ENCODE measurements at places on chromosomes 2 and 18.
A peak's percentile ranks its signal among the peaks of the same experiment; 100 is the strongest.

DNA sequence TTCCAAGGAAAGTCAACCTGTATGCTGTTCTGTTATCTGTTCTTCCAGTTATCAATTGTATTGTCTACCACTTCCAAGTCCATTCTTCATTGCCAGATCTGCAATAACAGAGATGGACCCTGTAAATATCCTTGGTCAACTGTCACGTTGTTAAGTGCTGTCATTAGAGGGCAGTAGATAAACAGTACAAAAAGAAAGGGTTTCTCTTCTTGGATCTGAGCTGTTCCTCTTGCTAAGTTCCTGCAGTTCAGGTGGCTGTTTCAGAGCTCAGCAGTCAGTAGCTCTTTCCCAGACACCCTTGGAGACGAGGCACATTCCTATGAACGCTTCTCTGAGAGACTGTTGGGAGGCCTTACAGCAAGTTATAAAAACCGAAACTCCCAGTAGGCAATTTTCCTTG lies 957.1 kb upstream of the CHAC2 start:
- H3K36me3 ChIP-seq = no peaks in the 10 kb centered on the region
- no peak overlapping the region for H3K4me3 ChIP-seq
- no peak overlapping the region for H3K27ac ChIP-seq
- no peak for DNase-seq
- H3K27me3 ChIP-seq = no peaks in the 10 kb centered on the region

DNA sequence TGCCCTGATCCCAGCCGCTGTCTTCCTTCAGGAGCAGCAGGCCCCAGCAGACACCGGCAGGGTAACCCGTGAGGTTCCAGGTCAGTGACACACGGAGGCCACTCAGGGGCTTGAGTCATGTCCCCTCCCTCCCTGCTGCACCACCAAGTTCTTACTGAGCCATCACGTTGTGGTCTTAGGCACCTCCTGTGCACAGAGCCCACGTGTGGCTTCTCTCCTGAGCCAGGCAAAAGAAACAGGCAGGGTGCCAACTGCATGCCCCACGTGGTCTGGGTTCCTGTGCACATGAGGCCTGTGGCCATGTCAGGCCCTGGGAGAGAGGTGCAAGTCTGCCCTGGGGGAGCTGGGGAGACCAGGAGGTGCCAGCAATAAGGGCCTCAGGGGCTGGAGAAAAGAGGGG lies 264.8 kb downstream of the KLHL29 start:
- DNase-seq = no peak
- H3K27ac ChIP-seq = no peak overlapping the region

- no peaks in the 10 kb centered on the region for H3K4me1 ChIP-seq
- DNase-seq = no peak
- H3K36me3 ChIP-seq = peaks cover 46% of the 10 kb centered on the region
- no peak overlapping the region for H3K4me3 ChIP-seq
- no peak overlapping the region for H3K27ac ChIP-seq
These were observed 41.3 kb downstream of the CFAP36 start for GRCh38 chr2:55560855-55561254.

GRCh38 chr2:121611730-121612705 lies 37.2 kb downstream of the CLASP1 start:
- H3K36me3 ChIP-seq = no peaks in the 10 kb centered on the region
- no peak overlapping the region for H3K4me3 ChIP-seq
- H3K27ac ChIP-seq = no peak overlapping the region
- no peaks in the 10 kb centered on the region for H3K27me3 ChIP-seq
- peaks cover 16% of the 10 kb centered on the region for H3K4me1 ChIP-seq

- peaks cover 6% of the 10 kb centered on the region for H3K27me3 ChIP-seq
- H3K4me3 ChIP-seq = no peak overlapping the region
- H3K36me3 ChIP-seq = no peaks in the 10 kb centered on the region
- DNase-seq = no peak
- H3K4me1 ChIP-seq = no peaks in the 10 kb centered on the region
These were observed 204.0 kb downstream of the ZNF521 start for GRCh38 chr18:25147877-25148488.

- peaks cover 12% of the 10 kb centered on the region for H3K36me3 ChIP-seq
- no peak overlapping the region for H3K4me3 ChIP-seq
- peak overlapping the region; percentile 49 for H3K27ac ChIP-seq
- H3K27me3 ChIP-seq = no peaks in the 10 kb centered on the region
- H3K4me1 ChIP-seq = no peaks in the 10 kb centered on the region
- DNase-seq = no peak
These were observed 102.7 kb downstream of the MYO1B start for GRCh38 chr2:191347881-191348280.

- H3K4me3 ChIP-seq = no peak overlapping the region
- H3K36me3 ChIP-seq = no peaks in the 10 kb centered on the region
- H3K4me1 ChIP-seq = no peaks in the 10 kb centered on the region
- H3K27me3 ChIP-seq = no peaks in the 10 kb centered on the region
- no peak for DNase-seq
These were observed 44.8 kb upstream of the MAP3K20 start for GRCh38 chr2:173030561-173031490.

GRCh38 chr18:59566533-59566971 lies 130.7 kb downstream of the CCBE1 start:
- no peaks in the 10 kb centered on the region for H3K27me3 ChIP-seq
- DNase-seq = no peak
- H3K36me3 ChIP-seq = no peaks in the 10 kb centered on the region
- peaks cover 13% of the 10 kb centered on the region for H3K4me1 ChIP-seq

DNA sequence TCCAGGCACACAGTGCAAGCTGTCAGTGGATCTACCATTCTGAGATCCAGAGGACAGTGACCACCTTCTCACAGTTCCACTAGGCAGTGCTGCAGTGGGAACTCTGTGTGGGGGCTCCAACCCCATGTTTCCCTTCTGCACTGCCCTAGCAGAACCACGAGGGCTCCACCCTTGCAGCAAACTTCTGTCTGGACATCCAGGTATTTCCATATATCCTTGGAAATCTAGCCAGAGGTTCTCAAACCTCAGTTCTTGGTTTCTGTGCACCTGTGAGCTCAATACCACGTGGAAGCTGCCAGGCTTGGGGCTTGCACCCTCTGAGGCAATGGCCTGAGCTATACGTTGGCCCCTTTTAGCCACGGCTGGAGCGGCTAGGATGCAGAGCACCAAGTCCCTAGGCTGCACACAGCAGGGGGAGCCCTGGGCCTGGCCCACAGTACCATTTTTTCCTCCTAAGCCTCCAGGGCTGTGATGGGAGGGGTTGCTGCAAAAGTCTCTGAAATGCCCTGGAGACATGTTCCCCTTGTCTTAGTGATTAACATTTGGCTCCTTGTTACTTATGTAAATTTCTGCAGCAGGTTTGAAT lies 77.5 kb downstream of the MAP4K3 start:
- no peak overlapping the region for H3K27ac ChIP-seq
- H3K4me3 ChIP-seq = no peak overlapping the region
- DNase-seq = no peak
- no peaks in the 10 kb centered on the region for H3K4me1 ChIP-seq

GRCh38 chr18:59049721-59050660 lies 89.7 kb upstream of the SEC11C start:
- peaks cover 4% of the 10 kb centered on the region for H3K27me3 ChIP-seq
- peaks cover 25% of the 10 kb centered on the region for H3K4me1 ChIP-seq
- no peak for DNase-seq
- H3K36me3 ChIP-seq = no peaks in the 10 kb centered on the region

- no peak overlapping the region for H3K27ac ChIP-seq
- no peak overlapping the region for H3K4me3 ChIP-seq
- no peaks in the 10 kb centered on the region for H3K27me3 ChIP-seq
- DNase-seq = no peak
These were observed 434.7 kb downstream of the GRB14 start for GRCh38 chr2:164186591-164186990.

DNA sequence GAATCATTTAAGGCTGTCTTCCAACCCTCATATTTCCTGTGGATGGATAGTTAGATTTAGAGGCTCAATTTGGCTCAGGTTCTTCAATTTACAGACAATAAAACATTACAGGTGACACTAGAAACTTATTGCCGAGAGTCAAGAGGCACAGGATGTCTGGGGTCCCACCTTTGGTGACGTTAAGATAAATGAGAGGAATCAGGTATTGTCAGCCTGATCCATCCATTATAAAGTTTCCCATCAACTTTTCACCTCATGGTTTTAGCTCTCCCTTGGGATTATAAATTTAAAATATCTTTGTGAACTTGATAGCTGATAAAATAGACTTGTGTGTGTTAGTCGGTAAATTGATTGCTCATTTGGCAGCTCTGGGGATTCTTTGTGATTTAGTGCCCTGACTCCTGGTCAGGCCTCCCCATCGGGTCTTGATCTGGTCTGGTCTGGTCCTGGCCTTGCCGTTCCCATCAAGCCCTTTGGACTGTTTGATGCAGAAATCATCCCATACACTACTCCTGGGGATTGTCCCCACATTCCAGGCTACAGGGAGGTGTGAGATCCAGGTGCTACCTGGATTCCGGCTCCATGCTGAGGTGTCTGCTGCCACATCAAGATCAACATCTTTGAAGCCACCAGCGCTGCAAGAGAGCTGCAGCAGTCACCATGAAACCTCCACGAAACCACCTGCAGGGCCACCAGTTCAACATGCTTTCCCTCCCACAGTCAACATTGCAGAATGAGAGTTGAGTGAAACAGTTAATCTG lies 130.9 kb downstream of the SH3BP4 start:
- DNase-seq = no peak
- no peak overlapping the region for H3K27ac ChIP-seq
- H3K4me1 ChIP-seq = peaks cover 5% of the 10 kb centered on the region
- H3K4me3 ChIP-seq = no peak overlapping the region
- H3K27me3 ChIP-seq = peaks cover 38% of the 10 kb centered on the region

- no peaks in the 10 kb centered on the region for H3K36me3 ChIP-seq
- H3K27ac ChIP-seq = no peak overlapping the region
- H3K27me3 ChIP-seq = no peaks in the 10 kb centered on the region
- H3K4me1 ChIP-seq = no peaks in the 10 kb centered on the region
- no peak overlapping the region for H3K4me3 ChIP-seq
These were observed 541.2 kb upstream of the POU3F3 start for GRCh38 chr2:104312684-104313083.

DNA sequence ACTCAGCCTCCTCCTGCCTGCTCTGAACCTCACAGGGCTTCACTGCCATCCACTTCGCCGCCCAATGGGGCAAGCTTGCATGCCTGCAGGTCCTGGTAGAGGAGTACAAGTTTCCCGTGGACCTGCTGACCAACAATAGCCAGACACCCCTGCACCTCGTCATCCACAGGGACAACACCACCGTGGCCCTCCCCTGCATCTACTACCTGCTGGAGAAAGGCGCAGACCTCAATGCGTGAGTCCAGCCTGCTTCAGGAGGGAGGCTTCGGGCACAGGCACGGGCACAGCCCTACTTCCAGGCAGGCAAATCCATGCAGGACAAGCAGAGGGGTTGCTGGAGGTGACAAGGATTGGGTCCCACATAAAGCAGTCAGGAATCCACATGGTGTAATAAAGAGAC lies 1.2 kb downstream of the ANKRD53 start:
- peaks cover 25% of the 10 kb centered on the region for H3K4me1 ChIP-seq
- no peak for DNase-seq
- peak overlapping the region; percentile 75 for H3K4me3 ChIP-seq
- H3K36me3 ChIP-seq = no peaks in the 10 kb centered on the region
- H3K27ac ChIP-seq = no peak overlapping the region

DNA sequence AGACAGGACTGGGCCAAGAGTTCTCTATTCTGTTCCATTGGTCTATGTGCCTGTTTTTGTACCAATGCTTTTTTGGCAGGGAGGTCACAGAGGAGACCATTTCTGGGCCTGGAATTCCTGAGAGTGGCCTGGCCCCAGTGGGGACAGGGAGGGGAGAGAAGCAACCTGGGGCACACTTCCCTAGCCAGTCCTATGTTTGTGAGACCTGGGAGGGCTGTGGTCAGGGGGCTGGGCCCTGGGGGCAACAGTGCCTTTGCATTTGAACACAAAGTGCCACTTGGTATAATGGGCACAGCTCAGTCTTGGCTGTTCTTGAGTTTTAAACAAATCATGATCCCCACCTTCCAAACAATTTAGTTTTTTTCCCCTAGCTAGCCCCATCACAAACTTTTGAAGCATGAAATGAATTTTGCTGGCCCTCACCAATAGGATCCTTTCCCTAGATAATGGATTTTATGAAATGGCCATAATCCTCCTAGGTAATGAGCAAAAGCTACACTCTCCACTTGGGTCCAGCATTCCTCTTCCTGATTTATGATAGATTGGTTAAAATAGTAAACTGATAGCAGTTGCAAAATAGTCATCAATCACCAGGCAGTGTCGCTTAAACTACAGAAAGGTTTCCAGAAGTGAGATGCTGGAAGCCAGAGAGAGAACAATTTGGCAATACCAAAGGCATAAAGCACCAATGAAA lies 133.5 kb downstream of the GLI2 start:
- no peak for DNase-seq
- H3K4me1 ChIP-seq = no peaks in the 10 kb centered on the region
- H3K36me3 ChIP-seq = no peaks in the 10 kb centered on the region
- peaks cover 53% of the 10 kb centered on the region for H3K27me3 ChIP-seq
- H3K4me3 ChIP-seq = no peak overlapping the region
- no peak overlapping the region for H3K27ac ChIP-seq

DNA sequence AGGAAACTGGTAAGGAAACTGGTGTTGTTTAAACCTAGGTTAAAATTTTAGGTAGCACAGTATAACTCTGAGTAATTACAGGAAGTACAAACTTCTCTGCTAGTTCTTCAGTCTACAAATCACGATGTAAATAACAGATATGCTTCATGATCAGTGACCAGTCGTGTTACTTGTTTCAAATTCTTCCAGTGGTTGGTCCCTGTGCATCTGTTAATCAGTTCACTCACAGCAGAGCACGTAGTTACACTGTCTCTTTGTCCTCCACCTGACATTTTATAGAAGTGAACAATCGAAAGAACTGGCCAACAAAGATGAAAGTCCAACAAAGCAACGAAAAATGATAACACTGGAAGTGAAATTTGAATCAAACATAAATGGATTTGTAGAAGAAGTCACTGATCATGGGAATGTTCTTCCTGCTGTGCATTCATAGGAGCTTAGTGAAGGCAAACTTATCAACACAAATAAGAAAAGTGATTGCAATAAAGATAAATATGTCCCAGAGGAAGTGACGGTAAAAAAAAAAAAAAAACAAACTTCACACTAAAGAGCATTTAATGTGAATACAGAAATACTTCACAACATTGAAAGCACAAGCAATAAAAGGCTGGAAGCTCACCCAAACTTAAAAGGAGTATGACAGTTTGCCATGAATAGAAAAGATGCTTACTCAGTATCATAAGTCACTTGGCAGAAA lies 7.0 kb downstream of the EIF2AK2 start:
- H3K4me3 ChIP-seq = no peak overlapping the region
- DNase-seq = no peak
- peaks cover 28% of the 10 kb centered on the region for H3K4me1 ChIP-seq

DNA sequence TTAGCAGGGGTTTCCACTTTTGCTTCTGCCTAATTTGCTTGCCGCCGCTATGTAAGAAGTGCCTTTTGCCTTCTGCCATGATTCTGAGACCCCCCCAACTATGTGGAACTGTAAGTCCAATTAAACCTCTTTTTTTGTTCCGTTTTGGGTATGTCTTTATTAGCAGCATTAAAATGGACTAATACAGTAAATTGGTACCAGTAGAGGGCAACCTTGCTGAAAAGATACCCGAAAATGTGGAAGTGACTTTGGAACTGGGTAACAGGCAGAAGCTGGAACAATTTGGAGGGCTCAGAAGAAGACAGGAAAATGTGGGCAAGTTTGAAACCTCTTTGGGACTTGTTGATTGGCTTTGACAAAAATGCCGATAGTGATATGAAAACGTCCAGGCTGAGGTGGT lies 216.1 kb upstream of the FSIP2 start:
- DNase-seq = no peak
- no peak overlapping the region for H3K4me3 ChIP-seq
- no peak overlapping the region for H3K27ac ChIP-seq
- no peaks in the 10 kb centered on the region for H3K27me3 ChIP-seq
- H3K4me1 ChIP-seq = no peaks in the 10 kb centered on the region
